AG04450 (cell line): ENCODE measurements at places on chromosomes 11 and 22.

- DNase-seq: no peak
Observed at GRCh38 chr11:71934213-71934612, 5.4 kb downstream of the RNF121 start.

DNA sequence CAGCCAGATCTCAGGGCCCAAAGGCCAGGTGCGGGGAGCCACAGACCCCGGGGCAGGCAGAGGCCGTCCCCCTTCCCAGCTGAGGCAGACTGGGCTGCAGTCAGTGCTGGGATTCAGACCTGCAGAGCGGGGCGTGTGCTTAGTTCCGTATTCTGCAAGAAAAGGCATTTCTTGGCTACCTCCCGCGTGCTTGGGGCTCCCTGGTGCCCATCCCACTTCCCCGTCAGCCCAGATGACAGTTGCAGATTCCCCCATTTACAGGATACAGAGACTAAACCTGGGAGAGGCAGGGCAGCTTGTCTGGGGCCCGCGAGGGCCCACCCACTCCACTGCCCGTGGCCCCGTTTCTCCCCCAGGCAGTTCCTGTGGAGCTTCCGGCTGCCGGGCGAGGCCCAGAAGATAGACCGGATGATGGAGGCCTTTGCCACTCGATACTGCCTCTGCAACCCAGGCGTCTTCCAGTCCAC lies 18.3 kb downstream of the CYTH4 start:
- DNase-seq: no peak

- DNase-seq: no peak
Observed at GRCh38 chr11:124753205-124753604, 1.1 kb upstream of the VSIG2 start.

DNA sequence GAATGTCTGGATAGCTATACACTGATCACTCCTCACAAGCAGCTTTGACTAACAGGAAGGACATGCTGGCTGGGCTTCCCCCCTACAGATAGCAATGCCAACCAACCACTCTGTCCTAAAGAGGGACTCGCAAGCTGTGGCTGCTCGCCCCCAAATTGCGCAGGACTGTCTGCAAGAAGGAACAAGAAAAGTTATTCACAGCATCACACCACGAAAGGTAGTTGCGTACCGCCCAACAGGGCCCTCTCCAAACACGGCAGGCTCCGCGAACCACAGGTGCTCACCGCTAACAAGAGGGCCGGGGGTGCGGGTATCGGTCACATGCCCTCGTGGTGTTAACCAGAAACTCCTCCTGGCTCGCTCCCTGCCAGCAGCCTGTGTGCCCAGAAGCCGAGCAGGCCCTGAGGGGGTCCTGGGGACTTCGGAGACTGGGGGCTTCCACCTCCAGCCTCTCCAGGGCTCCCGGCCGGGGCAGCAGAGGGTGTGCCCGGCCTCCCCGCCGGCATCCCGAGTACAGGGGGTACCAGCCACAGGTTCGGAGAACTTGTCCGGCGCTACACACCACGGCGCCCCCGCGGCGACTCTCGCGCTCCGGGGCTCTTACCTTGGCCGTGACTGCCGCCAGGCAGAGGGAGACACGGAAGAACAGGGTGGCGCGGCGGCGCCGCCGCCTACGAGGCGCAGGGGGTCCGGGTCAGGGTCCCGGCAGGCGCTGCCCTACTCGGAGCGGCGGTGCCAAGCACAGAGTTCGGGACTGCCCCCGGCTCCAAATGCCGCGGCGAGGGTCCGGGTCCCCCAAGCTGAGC lies 682 bp downstream of the LARGE1 start:
- no peak for DNase-seq

- no peak for DNase-seq
Observed at GRCh38 chr11:76661834-76662434, 8.6 kb downstream of the LRRC32 start.

DNA sequence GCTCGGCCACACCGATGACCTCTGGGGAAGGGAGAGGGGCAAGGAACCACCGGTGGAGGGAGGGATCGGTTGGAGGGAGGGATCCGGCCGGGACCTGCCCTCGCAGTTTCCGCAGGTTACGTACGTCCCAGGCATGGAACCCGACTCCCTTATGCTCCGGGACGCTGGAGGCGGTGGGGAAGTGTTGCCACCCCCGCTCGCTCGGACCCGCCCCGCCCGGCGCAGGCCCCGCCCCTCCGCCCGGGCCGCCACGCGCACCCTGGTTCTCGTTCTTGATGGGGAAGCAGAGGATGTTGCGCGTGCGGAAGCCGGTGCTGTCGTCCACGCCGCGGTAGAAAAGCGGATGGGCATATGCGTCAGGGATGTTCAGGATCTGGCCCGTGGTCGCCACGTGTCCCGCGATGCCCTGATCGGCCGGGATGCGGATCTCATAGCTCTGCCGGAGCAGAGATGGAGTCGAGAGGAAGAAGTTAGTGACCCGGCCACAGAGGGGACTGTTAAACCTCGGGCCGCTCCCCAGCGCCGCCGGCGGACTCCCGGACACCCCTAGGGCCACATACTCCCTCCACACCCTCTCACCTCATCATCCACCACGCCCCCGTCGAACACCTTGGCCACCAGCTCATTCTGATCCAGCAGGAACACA lies 89.8 kb downstream of the PDE2A start:
- DNase-seq: no peak

GRCh38 chr11:68661014-68661413 lies 23.3 kb upstream of the GAL start:
- DNase-seq: no peak

DNA sequence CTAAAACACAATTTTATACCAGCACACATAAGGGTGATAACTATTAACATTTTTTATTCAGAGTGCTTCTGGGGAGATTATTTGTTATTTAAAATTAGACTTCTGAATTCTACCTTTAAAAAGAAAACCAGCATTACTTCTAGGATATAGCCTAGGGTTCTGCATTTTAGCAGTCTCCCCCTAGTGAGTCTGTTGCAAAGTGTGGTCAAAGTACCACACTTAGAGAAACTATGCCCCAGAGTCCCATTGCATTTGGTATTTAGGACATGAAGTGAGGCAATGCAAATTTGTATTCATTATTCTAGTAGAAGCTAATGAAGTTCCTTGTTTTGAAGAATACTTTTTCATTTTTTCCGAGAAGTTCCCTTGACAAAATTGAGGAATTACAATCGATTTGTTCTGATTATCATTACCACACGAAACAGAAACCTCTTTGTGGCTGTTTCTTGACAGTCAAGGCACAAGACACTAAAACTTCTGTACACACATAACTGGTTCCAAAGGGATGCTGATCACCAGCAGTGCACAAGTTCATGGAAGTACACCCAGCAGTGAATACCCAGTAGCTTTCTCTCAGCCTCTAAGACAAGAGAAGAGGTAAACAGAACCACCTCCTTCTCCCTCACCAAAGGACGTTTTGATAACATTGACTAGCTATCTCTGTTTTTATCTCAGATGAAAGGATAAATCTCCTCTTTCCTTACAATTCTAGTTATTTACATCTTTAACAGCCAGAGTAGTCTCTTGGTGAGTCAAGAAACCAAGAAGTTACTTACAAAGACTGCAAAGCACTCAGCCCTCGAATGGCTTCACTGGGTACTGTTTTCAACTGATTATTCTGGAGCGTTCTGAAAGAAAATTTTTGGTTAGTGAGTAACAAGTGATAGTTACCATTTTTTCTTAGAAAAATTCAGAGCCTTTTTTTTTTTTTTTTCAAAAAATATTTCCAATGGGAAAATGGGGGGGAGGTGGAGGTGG lies 27.6 kb upstream of the CCDC34 start:
- DNase-seq: no peak

- no peak for DNase-seq
Observed at GRCh38 chr11:62575156-62575555, 1.5 kb upstream of the EEF1G start.

DNA sequence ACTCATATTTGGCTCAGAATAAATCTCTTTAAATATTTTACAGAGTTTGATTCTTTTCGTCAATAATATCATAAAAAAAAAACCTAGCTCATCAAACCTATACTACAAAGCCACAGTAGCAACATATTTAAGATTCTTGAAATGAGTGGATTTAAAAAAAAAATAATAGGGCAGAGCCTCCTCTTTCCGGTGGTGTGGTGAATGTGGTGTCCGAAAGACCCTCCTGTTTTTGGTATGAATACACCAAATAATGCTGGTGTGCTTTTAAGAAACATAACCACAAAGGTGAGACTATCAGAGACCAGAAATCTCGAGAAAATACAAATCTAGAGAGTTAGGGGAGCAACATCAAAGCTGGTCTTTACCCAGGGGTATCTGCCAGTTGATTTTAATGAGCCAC lies 342.6 kb downstream of the TBC1D22A start:
- DNase-seq: no peak

DNA sequence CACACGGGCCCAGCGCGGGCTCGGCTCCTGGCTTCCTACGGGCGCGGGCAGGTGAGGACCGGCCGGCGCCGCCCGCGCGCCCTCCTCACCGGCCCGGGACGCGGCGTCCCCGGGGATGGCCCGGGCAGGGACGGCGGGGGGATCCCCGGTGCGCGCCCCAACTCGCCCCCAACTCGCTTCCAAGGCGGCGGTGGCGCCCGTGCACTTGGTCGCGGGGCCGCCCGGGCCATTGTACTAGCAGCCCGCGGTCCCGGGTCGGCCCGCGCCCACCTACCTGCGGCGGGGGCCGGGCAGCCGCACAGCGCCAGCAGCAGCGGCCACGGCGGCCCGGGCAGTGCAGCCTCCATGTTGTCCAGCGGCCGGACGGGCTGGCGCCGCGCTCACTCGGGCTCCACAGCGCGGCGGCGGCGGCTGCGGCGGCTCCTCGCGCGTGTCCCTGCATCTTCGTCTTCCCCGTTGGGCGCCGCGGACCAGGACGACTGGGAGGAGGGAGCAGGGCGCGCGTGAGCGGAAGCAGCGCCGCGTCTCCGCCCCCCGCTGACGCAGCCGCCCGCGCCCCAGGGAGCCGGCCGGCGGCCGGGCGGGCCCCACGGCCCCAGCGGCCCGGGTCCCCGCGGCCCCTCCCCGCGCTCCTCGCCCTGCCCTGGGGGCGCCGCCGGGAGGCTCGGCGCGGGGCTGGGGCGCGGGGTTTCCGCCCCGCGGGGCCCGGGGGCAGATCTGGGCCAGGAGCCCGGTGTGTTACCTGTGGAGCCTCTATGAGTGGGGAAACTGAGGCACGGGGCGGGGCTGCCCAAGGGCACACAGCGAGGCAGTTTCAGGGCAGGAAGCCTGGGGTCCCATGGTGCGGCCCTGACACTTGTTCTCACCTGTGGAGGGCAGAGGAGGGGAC lies 159.3 kb upstream of the GRK3 start:
- no peak for DNase-seq

DNA sequence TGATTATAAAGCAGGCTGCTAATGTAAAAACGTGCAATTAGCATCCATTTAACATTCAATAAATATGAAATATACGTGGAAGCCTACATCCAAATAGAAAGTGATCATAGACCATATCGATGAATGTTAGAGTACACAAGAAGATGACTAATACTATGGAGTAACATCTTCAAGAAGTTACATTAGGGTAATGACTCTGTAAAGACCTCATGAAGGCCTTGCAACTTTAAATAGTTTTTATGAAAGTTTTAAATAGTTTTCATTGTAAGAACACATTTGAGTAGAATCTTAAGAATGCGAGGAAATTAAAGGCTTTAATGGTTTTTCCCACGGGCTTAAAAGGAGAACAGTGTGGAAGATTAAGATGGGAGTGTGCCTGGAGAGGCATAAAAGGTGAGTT lies 1.4 kb downstream of the TRIM34 start:
- DNase-seq: no peak

DNA sequence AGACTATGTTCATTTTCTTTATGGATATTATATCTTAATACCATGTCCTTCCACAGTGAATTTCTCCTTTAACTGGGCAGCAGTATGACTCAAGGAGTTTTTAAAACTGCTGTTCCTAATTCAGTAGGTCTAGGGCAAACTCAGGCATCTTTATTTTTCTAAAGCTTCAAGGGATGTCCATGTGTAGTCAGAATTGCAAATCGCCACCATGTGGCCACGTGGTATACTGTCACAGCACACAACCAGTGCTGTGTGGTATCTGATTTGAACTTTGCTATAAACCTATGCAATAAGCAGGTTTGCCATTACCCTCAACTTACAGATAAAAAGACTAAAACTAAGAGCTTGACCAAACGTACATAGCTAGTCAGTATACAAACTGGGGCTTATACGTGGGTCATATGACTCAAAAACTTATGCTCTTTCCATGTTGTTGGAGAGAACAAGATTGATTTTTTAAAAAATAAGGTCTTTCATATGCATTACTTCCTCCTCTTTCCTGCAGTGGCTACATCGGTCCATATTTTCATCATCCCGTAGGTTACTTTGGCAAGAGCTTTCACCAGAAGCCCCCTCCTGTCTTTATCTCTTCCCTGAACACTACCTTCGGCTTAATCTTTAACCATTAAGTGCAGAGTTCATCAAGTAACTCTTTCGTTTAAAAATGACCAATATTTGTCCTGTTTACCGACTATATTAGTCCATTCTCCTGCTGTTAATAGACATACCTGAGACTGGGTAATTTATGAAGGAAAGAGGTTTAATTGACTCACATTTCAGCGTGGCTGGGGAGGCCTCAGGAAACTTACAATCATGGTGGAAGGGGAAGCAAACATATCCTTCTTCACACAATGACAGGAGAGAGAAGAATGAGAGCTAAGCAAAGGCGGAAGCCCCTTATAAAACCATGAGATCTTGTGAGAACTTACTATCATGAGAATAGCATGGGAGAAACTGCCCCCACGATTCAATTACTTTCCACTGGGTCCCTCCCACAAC lies 8.0 kb upstream of the HTATIP2 start:
- DNase-seq: no peak

DNA sequence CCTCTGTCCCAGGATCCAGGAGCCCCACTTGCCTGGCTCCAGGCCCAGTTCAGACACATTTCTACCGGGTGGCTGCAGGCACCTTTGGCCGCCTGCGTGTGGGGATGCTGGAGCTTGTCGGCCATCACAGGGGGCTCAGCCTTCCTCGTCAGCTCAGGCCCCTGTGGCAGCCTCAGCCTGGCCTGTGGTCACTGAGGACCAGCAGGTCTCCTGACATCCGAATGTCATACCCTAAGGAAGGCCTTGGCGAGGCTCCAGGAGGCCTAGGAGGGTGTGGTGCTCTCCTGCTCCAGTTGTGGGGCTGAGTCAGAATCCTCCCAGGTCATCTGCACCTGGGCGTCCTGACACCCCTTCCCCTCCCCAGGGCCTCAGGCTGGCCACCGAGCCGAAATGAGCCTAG lies 14.9 kb upstream of the SOX10 start:
- DNase-seq: no peak

GRCh38 chr11:2160736-2161259 lies at the start of gene INS:
Gene INS, minus strand, starts transcription at chr11:2161209. Its CDS starts 238 bp downstream, at chr11:2160971.
- no peak for DNase-seq

DNA sequence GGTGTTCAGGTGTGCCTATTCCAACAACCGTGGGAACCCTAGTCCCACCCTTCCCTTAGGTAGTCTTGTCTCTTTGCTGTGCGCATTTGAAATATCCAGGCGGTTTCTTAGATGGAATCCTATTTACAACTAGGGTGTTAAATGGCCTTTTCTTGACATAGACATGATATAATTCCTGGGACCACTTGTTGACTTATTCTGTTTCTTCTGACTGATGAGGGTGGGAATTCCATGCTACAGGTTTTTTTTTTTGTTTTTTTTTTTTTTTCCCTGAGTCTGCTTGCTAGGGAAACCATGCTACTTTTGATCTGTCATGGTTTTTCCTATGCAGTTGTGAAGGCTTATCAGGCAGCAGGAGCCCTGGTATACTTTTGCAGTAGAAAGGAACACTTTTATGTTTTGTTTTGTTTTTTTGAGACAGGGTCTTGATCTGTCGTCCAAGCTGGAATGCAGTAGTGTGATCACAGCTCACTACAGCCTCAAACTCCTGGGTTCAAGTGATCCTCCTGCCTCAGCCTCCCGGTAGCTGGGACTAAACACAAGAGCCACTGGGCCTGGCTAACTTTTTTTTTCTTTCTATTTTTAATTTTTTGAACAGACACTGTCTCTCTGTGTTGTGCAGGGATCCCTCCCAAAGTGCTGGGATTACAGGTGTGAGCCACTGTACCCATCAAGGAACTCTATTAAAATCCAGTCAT lies 1.5 kb downstream of the STIM1 start:
- no peak for DNase-seq
